ENCODE measurements at places on chromosomes 4 and X.

DNA sequence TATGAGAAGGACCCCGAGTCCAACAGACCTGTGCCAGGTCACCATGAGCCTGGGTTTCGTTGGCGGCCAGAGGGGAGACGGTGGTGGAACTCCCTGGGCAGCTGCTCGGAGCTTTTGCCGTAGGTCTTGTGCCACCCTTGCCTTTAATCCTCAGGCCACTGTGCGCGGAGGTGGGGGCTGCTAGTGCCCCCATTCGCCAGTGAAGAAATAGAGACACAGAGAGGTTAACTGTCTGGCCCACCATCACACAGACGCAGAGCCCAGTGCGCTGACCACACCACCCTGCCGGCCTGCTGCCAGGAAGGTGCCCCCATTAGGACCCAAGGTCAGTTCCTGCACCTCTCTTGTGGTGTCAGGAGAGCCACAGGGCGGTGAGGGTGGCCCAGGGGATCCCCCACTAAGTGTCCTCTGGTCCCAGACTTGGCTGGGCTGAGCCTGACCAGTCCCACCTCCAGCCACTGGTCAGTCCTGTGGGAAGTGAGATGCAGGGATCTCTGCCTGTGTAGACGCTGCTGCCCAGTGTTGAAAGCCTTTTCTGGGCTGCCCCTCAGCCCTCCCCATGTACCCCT is 28.3 kb upstream of the HTRA3 start:
- no peak for DNase-seq

DNA sequence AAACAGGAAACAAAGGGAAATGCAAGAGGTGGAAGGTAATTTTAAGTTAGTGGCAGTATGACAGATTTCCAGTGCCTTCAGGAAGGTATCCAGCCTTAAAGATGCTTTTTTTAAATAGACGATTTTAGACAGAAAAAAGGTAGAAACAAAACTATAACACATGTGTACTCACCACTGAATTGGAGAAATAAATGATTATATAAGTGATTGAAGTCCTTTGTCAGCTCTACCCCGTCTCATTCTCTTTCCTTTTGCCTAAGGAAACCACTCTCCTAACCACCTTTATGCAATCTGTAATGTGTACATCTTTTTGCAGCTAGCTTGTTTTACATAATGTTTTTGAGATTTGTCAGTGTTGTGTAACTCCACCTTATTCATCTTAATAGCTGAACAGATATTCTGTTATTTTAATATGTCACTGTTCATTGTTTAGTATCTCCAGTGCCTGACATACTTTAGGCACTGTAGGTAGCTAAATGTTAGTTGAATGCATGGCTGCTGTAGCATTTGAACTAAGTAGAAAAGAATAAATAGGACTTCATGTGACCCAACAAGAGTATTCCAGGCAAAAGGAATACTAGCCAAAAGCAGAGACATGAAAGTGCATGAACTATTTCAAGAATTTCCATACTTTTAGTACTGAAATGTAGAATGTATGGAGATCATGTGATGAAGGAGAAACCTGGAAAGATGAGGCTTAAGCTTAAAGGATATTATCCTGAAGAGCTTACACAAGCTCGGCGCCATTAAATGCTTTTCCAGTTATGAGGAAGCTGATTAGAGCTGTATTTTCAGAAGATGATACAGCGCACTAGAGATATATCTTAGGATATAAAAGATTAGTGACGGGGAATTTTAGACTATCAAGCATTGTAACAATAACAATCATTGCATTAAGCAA is 865 bp downstream of the FAM200B start:
- no peak for DNase-seq

DNA sequence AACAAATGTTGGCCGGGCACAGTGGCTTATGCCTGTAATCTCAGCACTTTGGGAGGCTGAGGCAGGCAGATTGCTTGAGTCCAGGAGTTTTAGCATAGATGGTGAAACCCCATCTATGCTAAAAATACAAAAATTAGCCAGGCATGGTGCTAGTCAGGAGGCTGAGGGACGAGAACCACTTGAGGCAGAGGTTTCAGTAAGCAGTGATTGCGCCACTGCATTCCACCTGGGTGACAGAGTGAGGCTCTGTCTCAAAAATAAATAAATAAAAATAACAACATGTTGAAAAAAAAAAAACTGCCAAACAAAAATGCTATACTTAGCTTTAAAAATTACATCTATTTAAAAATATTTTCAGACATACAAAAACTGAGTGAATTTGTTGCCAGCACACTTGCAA is 374.2 kb upstream of the SMIM31 start:
- DNase-seq: no peak

DNA sequence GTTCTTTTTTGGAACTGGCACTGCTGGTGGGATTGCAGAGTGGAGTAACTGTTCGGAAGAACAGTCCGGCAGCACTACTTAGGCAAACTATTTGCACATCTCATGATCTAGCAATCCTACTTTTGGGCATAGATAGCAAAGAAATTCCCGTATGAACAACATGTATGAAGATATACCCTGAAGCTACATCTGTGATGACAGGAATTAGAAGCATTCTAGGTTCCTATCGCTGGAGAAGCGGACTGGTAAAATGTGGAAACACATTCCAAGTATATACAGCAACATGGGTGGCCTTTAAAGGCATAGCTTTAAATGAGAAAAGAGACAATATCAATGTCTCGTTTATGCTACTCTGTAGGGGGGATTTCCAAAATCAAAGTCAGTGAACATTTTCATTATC is 3.1 kb downstream of the DCAF16 start:
- DNase-seq: no peak
